DMS79 treated with DMSO at 0.1 percent for 48 hours (cell line): ENCODE measurements at places on chromosomes 6 and 20.

DNA sequence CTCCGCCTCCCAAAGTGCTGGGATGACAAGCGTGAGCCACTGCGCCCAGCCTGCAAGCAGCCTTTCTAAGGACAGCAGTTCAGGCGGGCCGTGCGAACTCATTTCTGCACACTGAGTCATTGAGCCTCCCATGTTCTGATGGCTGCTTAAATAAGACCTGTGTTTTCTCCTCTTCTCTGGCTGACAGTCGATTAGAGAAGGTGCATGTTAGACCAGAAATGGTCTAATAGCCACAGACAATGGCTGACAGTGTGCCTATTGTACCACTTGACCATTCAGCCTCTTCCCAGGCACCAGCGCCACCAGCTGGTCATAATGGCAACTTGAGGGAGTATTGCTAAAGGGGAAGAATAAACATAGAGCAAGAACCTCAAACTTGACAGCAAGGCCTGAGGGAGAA lies 6.2 kb downstream of the CST11 start:
- DNase-seq = no peak

DNA sequence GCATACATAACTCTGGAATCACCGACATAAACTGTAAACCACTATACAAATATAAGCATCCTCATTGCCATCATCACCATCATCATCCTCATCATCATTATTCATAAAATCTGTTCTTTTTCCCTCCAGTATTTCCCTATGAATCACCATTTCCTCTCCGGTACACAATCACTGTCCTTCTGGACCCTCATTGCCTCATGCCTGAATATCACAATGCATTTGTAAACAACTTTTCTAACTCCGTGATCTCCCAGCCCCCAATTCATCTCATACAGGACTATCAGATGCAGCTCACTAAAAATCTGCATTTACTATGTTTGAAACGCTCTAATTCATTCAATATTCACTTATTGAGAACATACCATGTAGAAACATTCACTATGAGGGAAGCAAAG lies 339.7 kb downstream of the TBC1D32 start:
- no peak for DNase-seq

DNA sequence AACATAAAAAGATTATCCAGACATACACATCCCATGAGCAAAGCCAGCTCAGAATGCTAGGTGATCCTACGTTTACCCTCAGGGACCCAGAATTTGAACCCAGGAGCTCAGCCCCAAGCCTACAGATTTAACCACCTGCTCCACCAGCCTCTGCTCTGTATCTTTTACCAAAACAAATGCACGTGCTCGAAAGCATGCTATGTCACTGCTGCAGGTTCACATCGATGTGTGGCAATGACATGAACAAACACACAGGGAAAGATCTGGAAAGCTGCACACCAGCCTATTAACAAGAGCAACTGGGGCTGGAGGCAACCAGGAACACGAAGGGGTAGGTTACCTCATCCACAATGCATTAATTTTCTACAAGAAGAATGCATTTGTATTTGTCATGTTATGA lies 32.1 kb downstream of the PREX1 start:
- no peak for DNase-seq

GRCh38 chr6:3724451-3725144 lies 26.9 kb downstream of the PXDC1 start:
- no peak for DNase-seq

GRCh38 chr6:83461438-83461837 lies 30.6 kb upstream of the ME1 start:
- DNase-seq = no peak
